NCI-H748 treated with DMSO at 0.1 percent for 48 hours (cell line): ENCODE measurements at places on chromosomes 13 and 19.

GRCh38 chr13:65168026-65168425, 2062.1 kb downstream of the PCDH9 start:
- DNase-seq, result no peak

- DNase-seq, result peak; percentile 64
These were observed 89.3 kb downstream of the NUFIP1 start for GRCh38 chr13:44899967-44900366.

DNA sequence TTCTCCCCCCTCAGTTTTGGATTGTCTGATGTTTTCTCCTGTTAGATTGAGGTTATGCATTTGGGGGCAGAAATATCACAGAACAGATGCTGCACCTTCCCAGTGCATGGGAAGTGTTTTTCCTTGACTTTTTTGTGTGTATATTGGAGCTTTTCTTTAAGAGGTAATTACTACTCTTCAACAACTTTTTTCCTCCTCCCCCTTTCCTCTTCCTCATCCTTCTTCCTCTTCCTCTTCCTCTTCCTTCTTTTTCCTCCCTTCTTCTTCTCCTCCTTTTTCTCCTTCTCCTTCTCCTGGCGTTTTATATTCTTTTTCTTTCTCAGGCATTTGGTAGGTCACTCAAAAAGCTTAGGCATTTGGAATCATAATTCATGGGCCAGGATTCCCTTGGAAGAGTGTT, 18.1 kb upstream of the SPATA13 start:
- no peak for DNase-seq

DNA sequence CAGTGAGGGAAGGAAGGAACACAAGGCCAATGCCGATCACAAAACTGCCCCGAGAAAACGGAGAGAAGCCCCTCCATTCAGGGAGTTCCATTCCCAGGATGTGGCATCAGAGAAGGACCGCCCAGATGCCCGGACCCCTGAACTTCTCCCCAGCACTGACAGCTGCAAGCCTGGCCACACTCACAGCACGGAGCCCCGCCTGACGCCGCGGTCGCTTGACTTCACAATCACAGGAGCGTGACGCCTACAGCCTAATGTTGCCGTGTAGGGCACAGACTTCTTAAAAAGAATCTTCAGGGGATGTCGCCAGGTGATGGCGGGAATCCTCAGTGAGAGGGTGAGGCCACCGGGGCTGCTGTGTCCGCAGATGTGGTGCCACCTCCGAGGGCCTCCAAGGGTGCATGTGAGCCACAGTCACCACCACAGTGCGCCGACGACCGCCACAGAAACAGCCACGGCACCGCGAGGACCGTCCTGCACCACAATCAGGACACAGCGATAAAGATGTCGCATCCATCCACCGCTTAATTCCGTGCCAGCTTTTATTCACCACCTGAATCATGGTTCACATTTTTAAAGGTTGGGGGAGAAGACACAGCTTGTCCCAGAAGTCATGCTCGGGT, 77.2 kb downstream of the SPACA7 start:
- DNase-seq, result no peak
